Activated CD4-positive, alpha-beta memory T cell treated with anti-CD3 and anti-CD28 coated beads for 36 hours (primary cell): ENCODE measurements at places on chromosomes 12 and 14.

GRCh38 chr14:72836085-72836484 is 57.8 kb downstream of the DPF3 start:
- DNase-seq, result no peak

GRCh38 chr12:132834181-132834711 is 5.6 kb upstream of the GOLGA3 start:
- peak; percentile 63 for DNase-seq

DNA sequence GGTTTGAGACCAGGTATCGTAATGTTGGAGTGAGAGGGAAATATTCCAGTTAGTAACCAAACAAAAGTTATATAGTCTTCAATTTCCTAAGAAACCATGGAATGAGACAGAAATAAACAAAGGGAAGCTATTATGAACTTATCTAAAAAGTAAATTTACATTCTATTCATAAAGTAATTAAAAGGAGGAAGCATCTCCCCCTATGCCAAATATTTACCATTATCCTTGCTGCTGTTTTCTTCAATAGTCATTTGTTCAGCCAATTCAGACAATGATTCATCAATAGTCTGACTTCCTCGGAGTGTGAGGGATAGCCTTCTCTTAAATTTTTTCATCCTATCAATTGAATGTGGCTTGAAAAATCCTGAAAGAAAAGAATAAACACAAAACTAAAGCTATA is 65.7 kb downstream of the CDK17 start:
- no peak for DNase-seq

DNA sequence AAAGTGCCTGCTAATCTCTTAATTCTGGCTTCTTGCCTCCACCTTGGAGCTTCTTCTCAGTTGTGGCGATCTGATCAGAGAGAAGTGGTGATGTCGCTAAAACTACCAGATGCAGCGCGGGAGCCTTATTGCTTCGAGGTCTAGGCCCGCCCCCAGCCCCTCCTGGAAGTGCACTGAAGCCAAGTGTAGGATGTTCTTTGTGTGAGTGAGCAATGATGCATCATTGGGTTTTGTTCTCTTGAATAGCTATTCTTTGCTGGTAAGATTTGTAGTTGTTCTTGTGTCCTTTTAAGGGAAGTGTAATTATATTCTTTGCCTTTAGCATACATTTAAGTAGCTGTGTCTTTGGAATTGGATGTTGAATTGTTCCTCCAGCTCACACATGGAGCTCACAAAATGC is 35.8 kb downstream of the MTHFD1 start:
- DNase-seq, result peak; percentile 55

DNA sequence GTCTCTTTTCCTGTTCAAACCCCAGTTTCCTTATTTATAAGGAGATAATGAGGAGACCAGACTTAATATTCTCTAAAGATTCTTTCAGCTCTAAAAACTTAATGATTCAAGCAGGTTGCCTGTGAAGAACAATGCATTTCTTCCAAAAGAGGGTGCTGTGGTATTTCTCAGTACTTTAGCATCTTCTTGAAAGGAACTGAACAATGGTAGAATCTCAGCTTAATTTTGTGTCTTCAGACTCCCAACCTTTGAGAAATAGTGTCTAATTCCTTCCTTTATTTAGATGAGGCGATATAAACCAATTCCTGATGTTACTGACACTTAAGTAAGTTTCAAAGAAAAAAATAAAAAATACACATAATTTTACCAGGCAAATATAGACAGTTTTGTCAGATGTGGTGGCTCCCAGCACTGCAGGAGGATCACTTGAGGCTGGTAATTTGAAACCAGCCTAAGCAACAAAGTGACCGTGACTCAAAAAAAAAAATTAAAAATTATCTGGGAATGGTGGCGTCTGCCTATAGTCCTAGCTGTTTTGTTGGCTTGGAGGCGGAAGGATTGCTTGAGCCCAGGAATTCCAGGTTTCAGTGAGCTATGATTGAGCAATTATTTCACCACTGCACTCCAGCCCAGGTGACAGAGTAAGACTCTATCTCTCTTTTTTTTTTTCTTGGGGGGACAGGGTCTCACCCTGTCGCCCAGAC is 76.9 kb upstream of the PSMA6 start:
- DNase-seq, result no peak

DNA sequence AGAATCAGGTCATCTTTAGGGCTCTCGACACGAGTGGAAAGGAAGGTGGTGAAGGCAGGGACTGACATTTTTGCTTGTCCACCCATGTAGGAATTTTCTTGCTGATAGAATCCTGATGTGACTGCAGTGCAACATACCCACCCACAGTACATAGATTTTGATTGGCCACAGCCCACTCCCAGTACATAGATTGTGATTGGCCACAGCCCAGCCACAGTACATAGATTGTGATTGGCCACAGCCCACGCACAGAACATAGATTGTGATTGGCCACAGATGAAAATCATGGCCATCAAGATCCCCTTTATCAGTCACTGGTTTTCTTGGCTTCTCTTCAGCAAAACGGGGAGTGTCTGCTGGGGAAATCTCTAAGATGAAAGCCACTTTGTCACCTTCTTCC is 1041.5 kb downstream of the AACS start:
- DNase-seq, result no peak

- no peak for DNase-seq
Measured at GRCh38 chr12:78146365-78146772, 315.7 kb downstream of the NAV3 start.

DNA sequence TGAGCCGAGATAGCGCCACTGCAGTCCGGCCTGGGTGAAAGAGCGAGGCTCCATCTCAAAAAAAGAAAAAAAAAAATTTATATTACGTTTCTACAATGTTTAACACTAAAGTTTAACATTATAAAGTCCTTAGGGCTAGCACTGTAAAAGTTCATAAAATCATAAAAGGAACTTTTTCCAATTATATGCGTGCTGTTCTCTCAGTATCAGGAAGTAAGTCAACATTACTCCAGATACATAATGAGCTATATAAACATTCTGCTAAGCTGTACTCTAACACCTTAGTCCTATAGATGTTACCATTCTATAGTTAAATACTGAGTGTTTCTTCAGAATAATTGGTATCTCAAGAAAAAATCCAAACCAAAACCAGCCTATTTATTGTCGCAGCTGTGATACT is 32.6 kb downstream of the SLC41A2 start:
- no peak for DNase-seq

GRCh38 chr14:86570371-86570770 is 1040.4 kb downstream of the FLRT2 start:
- DNase-seq, result no peak

GRCh38 chr14:92756446-92756845 is 8.0 kb upstream of the LGMN start:
- DNase-seq, result no peak

DNA sequence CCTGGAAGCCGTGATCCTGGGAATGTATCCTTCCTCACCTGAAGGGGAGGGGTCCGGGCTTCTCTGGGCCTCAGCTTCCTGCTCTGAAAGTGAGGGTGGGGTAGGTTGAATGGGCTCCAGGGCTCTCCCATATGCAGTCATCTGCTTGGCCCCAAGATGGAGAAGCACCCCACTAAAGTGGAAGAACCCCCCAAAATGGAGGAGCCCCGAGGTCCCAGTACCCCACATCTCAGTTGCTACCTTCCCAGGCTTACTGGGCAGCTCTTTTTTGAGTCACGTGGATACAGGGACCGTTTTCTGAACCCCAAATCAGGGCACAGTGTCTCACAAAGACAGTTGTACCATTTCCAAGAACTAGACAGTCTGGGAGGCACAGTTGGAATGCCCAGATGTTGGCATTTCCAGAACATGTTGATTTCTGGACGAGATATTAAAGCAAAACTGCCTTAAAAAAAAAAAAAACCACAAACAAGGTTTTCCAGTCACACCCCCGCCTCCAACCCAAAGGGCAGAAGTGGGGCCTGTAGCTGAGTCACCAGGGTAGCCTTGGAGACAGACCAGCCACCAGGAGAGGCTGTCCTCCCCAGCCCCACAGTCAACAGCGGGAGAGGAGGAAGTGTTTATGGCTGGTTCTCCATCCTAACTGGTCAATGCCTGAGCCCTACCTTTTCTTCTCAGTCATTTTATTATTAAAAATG is 12.1 kb downstream of the VASH1 start:
- DNase-seq, result peak; percentile 47

DNA sequence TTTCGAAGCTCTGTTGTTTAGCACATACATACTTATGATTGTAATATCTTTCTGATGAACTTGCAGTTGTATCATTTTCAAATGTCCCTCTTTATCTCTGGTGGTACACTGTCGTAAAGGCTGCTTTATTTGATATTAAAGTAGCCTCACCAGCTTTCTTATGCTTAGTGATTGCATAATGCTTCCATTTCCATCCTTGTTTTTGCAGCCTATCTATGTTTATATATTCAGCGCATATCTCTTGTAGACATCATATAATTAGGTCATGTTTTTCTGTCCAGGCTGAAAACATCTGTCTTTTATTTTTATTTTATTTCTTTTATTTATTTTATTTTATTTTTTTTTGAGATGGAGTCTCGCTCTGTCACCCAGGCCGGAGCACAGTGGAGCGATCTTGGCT is 34.6 kb downstream of the ACAD10 start:
- DNase-seq, result no peak

DNA sequence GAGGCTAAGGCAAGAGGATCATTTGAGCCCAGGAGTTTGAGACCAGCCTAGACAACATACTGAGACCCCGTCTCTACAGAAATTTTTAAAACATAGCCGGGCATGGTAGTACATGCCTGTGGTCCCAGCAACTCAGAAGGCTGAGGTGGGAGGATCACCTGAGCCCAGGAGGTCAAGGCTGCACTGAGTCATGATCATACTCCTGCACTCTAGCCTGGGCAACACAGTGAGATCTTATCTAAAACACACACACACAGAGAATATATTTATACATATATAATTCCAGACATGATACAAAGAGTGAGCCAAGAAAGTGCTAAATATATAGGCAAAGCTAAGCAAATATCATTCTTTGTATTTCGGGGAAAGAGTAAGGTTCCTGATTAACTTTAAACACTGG is 9.4 kb downstream of the ZFC3H1 start:
- no peak for DNase-seq

DNA sequence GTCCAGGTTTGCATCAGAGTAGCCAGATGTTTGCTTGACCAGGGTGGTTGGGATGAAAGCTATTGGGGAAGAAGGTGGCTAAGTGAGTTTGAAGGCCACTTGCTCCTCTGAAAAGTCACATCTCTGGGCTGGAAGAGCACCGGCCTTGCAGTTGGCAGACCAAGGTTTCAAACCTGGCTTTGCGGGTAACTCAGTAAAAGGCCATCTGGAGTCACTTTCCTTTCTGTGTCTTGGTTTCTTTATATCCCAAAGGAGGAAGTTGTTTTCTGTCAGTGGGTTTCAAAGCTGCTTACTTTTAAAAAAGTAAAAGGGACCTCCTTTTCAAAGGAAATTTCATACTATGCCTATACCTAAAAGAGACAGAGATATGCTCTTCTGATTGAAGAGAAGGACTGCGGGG is 26.2 kb upstream of the CMA1 start:
- no peak for DNase-seq

DNA sequence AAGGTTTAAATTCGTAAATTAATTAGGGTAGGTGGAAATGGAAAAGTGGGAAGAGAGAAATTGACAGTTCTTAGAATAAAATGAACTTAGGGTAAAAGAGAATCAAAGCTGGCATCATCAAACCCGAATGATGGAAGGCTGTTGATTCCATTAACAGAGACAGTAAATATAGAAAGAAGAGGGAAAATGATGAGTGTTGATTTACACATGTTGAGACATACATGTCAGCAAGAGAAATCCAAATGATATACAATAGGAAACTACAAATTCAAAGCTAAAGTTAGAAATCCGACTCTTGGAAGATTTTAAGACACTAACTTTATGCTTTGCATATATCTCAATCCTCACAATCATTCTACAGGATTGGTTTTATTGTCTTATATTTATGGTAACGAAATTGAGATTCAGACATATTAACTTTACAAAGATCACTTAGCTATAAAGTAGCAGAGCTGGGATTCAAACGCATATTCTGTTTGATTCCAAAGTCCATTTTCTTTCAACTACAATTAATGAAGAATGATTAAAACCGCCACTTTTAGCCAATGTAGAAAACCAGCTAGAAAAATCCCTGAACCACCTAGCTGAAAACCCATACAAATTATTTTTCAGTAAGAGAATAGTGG is 30.2 kb downstream of the LIMA1 start:
- DNase-seq, result no peak

- DNase-seq, result no peak
Measured at GRCh38 chr14:63383776-63384367, 65.1 kb upstream of the GPHB5 start.

DNA sequence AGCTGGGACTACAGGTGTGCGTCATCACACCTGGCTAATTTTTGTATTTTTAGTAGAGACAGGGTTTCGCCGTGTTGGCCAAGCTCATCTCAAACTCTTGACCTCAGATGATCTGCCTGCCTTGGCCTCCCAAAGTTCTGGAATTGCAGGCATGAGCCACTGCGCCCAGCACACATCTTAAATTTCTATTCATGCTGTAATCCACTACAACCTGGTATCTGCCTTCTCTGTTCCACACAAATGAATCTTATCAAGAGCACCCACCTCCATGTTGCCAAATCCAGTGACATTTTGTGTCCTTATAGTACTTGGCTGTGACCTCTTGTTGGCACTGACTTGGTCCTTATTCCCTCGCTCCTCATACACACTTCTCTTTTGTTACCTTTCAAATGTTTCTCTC is 5.8 kb upstream of the BICD1 start:
- DNase-seq, result no peak

DNA sequence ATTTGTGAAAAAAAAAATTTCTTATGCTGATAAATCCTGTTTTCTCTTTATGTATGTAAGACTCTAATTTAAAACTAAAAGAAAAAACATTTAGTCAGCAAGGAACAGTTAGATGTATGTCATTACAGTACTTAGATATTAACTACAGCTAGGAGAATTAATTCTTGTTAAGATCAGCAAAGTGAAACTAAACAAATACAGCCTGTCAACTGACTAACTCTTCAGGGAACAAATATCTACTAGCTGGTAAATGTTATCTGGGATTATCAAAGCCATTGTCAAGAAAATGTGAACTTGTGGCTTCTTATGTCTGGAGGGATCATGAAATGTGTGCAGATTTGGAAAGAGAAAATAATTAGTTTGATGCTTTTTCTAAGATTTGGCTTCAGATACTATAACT is 27.5 kb downstream of the MGAT4C start:
- DNase-seq, result no peak

GRCh38 chr14:105889666-105890473 is 363.5 kb downstream of the TMEM121 start:
- DNase-seq, result no peak

- DNase-seq, result peak; percentile 54
Measured at GRCh38 chr12:27332714-27333402, at the start of gene BMAL2. Gene BMAL2 (plus strand): TSS chr12:27332836. CDS start chr12:27333073, 237 bp downstream.

DNA sequence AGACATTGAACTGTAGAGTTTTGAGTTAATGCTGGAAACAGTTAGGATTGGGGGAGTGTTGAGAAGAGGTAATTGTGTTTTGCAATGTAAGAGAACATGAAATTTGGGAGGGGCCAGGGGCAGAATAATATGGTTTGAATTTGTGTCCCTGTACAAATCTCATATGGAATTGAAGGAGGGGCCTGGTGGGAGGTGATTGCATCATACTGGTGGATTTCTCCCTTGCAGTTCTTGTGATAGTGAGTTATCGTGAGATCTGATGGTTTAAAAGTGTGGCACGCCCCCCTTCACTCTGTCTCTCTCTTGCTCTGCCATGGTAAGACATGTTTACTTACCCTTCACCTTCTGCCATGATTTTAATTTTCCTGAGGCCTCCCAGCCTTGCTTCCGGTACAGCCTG is 876.0 kb upstream of the FBXO33 start:
- no peak for DNase-seq

GRCh38 chr12:130983328-130984017 is 29.8 kb downstream of the ADGRD1 start:
- no peak for DNase-seq

GRCh38 chr12:117231750-117232149 is 41.5 kb upstream of the FBXO21 start:
- DNase-seq, result no peak
